ENCODE measurements at places on chromosomes 16 and 17.

- no peak for DNase-seq
Measured at GRCh38 chr17:63151941-63152523, 186.0 kb downstream of the TANC2 start.

- DNase-seq, result no peak
Measured at GRCh38 chr17:68577497-68577821, 23.7 kb downstream of the FAM20A start.

DNA sequence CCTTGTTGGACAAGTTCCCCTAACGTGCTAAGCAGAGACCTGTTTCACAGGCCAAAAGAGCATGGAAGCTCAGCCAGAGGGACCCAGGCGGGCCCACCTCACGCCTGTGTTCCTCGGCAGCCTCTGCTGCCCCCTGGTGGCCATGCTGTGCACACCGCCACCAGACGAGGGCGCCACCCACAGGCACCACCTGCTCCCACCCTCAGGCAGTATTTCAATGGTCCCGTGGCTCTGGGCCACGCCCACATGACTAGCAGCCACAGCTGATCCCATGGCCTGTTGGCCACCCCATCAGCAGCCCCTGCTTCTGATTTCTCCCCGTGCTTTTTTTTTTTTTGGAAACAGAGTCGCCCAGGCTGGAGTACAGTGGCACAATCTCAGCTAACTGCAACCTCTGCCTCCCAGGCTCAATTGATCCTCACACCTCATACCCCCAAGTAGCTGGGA lies 18.9 kb downstream of the MPG start:
- DNase-seq, result peak; percentile 83

GRCh38 chr16:89844739-89845339 lies 16.6 kb downstream of the SPIRE2 start:
- DNase-seq, result no peak

All from stimulated activated CD4-positive, alpha-beta T cell treated with anti-CD3 and anti-CD28 coated beads, Interleukin-1b, Interleukin-23, amount 100 ng/mL, for 4 hours (primary cell).